ENCODE measurements at places on chromosomes 7 and 10.
A peak's percentile ranks its signal among the peaks of the same experiment; 100 is the strongest.

DNA sequence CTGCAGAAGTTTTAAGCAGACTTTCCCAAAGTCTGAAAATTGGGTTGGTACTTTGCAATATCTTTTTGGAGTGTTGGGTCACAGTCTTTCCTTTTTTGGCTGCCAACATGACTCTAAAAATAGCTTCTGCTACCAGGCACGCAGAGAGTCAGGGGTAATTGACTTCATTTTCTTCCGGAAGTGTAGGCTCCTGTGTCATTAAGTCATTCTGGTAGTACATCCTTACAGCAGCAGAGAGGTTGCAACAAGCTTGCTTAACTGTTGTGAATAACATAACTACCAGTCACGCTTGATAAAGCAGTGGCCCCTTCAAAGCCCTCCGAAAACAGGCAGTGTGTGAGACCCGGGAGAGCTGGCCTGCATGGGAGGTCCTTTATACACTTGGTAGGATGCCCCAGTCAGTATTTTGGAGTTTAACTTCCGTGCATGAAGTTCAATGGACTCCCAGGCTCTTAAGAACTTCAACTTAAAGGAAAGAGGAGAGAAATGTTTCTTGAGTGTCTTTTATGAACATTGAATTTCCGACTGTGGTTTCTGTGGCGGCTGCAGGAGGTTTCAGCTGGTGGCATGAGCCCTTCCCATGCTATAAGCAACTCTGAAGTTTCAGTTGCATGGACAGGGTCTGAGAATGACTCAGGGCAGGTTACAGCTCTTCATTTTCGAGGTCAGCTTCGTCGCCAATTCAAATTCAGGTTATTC lies 310.7 kb downstream of the GALNT17 start:
- DNase-seq: no peak

DNA sequence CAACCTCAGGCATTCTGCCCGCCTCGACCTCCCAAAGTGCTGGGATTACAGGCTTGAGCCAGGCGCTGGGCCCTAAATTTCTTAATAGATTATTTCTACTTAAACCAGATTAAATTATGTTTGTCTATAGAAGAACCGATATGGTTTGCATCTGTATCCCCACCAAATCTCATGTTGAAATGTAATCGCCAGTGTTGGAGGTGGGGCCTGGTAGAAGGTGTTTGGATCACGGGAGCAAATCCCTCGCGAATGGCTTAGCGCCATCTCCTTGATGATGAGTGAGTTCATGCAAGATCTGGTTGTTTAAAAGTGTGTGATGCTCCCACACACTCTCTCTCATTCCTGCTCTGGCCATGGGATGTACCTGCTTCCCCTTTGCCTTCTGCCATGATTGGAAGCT lies 109.3 kb upstream of the NANOS1 start:
- no peak for DNase-seq

GRCh38 chr10:114060456-114060855 lies 16.8 kb downstream of the ADRB1 start:
- no peak for DNase-seq

DNA sequence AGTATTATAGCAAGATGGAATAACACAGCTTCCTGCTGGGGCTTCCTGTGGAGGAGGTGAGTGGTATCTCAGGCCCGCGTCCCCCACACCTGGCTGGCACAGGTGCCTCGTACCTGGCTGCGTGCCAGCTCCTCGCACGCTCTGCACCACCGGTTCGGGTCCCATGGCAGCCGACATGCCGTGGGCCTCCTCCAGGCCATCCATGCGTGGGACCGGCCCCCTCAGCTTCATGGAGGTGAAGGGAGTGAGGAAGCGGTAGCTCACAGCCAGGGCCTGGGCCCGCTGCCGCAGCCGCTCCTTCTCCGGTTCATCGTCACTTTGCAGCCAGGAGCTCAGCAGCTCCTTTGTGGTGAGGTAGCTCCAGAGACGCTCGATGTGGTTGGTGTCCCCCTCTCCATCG lies 90.4 kb downstream of the ITIH5 start:
- no peak for DNase-seq

DNA sequence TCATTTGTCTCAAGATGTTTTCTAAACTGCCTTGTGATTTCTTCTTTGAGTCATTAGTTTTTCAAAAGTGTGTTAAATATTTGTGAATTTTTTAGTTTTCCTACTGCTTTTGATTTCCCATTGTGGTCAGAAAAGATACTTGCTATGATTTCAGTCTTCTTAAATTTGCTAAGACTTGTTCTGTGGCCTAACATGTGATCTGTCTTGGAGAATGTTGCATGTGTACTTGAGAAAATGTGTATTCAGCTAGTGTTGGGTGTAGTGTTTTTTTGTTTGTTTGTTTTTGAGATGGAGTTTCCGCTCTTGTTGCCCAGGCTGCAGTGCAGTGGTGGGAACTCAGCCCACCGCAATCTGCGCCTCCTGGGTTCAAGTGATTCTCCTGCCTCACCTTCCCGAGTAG lies 28.6 kb downstream of the BMPR1A start:
- no peak for DNase-seq

GRCh38 chr7:3992841-3993240 lies 689.3 kb upstream of the FOXK1 start:
- DNase-seq: no peak

GRCh38 chr10:78407009-78407711 lies 373.5 kb downstream of the RPS24 start:
- peak; percentile 38 for DNase-seq

GRCh38 chr10:131746785-131747184 lies 154.0 kb upstream of the PPP2R2D start:
- no peak for DNase-seq

DNA sequence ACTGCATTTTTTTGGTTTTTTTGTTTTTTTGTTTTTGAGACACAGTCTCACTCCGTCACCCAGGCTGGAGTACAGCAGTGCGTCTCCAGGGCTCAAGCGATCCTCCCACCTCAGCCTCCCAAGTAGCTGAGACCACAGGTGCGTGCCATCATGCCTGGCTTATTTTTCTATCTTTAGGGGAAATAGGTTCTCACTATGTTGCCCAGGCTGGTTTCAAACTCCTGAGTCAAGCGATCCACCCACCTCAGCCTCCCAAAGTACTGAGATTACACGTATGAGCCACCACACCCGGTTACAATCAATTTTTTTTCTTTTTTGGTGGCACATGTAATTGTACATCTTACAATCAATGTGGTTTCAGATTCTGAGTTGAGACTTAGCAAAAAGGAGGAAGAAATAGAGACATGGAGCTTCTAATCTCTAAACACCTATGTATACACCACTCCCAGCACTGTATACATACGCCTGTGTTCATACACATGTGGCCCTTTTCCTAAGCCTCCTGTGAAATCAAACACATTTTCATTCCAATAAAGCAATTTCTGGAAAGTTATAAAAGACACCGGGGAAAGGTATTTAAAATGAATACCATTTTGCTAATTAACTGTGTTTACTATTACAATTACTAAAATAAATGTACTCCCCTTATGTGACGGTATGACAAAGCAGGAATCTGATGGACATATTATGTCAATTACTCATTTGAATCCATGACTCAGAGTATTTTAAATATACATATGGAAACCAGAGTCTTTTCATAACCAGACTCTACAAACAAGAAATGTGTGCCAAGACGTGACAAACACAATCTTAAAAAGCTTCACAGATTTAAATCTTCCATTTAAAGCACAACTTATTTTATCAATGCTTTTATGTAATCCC lies 40.9 kb downstream of the SMURF1 start:
- DNase-seq: no peak

DNA sequence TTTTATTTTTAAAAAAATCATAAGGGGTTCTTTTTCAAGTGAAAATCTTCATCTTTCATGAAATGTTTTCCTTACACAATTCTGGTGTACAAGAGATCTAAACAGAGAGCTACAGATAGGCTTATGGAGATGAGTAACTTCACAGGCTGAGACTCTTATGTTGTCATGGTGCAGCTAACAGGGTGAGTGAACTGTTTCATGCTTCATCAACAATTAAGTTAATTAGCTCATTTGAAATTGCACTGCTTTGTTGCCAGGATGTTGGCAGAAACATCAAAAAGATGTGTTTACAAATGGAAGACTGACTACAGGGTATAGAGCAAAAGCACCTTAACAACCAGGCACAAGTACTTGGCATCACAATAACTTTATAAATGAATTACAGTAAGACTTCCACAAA lies 230.8 kb downstream of the FOXP2 start:
- no peak for DNase-seq

- DNase-seq: peak; percentile 68
Observed at GRCh38 chr7:142804728-142805207, 34.0 kb downstream of the PRSS2 start.
